ENCODE measurements at places on chromosomes 7 and 10.

- no peak for DNase-seq
These were observed 94.1 kb upstream of the ARMC3 start for GRCh38 chr10:22833781-22834180.

DNA sequence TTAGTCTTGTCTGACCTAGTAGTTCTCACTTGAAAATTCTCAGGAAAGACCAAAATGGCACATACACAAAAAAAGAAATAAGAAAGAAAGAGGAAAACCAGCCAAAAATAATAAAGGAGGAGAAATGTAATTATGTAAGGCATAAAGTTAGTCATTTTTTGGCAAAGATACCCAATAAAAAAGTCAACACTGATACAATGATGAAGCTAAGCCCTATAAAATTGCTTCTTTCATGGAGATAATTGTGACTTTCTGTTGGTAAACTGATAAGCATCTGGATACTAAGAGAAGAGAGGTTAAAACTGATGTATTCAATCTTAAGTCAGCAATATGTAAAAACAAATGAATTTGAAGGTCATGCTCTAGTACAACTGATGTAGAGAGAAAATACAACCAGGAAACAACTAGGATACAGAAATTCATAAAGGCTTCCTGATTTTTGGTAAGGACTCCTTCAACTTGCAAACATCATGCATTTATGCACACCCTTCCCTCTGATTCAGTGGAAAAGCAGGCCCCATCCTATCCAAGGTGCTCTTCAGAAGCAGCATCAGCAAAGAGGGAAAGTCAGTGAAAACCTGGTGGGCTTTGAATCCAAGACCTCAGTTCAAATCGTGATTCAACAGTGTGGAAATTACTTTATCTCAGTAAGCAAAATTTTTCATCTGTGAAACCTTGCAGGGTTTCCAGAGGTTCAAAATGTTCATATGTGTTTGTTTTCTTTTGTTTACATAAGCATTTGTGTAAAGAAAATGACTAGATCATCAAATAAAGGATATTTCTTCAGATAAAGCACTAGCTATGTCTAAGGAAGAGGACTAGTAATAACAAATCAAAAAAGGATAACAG lies 32.6 kb downstream of the IMMP2L start:
- DNase-seq, result no peak

- no peak for DNase-seq
These were observed 20.9 kb downstream of the AKR1D1 start for GRCh38 chr7:138097064-138097741.

- DNase-seq, result no peak
These were observed 41.7 kb downstream of the VCL start for GRCh38 chr10:74039561-74040145.

GRCh38 chr7:67564959-67565358 lies 568.3 kb downstream of the TYW1 start:
- DNase-seq, result no peak

DNA sequence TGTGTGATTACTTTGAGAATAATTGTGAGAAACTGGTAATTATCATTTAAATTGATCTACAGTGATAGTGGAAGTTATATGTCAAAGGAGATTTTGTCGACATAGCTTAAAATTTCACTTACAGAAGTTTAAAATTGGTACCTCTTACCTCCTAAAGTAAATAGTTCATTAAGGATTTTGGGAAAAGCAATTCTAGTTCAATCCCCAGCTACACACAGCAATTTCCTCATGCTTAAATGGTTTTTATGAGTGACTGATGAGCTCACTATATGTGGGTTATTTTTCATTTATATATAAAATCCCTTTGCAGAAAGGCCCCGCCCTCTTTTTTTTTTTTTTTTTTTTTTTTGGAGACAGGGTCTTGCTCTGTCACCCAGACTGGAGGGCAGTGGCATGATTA lies 12.7 kb downstream of the KMT2E start:
- DNase-seq, result no peak

- no peak for DNase-seq
These were observed 229.1 kb downstream of the GFRA1 start for GRCh38 chr10:116043861-116044260.

GRCh38 chr10:108545921-108546320 lies 1377.4 kb downstream of the XPNPEP1 start:
- DNase-seq, result no peak

GRCh38 chr10:35564341-35564968 lies 40.7 kb upstream of the GJD4 start:
- no peak for DNase-seq

GRCh38 chr7:77537778-77538280 lies 734 bp downstream of the PTPN12 start:
- peak; percentile 26 for DNase-seq

- no peak for DNase-seq
These were observed 667.8 kb upstream of the MKI67 start for GRCh38 chr10:128793726-128794655.

DNA sequence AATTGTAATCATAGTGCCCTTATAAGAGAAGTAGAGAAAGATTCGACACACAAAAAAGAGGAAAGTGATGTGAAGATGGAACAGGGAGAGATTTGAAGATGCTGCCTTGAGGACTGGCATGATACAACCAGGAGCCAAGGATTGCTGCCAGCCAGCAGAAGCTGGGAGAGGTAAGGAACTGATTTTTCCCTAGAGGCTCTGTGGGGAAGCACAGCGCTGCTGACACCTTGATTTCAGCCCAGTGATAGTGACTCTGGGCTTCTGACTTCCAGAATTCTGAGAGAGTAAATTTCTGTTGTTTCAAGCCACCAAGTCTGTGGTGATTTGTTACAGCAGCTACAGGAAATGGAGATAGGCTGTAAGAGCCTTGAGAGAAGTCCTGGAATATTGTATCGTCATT lies 98.2 kb downstream of the RAB11FIP2 start:
- DNase-seq, result no peak

DNA sequence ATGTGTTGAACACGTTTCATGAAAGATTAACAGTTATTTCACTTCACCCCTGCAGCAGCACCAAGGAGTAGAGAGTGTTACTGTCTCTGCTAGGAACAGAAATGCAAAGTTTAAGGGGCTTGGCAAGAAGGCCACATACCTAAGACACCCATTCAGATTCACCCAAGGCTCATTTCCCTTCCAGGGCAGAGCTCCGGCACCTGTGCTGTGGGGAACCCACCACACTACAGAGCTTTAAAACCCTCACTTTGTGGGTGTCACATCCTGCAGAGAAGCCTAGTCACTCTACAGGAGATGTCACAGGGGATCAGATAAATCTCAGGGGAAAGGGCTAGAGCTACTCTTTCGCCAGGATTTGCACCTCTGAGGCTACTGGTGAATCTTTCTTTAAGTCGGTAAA lies 176.1 kb upstream of the KLF6 start:
- no peak for DNase-seq

DNA sequence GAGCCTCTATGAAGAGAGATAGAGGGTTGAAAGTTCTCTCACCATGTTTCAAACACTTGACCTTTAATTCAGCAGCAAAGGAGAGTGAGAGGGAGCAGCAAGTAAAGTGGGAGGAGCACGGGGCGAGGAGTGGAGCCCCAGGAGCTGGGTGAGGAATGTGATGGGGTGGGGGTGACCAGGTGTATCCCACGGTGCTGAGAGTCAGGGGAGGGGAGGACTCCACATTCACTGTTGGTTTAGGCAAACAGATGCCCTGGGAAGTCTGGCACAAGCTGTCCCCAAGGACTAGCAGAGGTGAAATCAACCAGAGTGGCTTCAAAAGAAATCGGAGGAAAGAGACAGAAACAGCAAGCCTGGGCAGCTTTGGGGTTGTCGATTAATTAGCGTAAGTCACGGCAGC lies 101.8 kb upstream of the PITRM1 start:
- no peak for DNase-seq

DNA sequence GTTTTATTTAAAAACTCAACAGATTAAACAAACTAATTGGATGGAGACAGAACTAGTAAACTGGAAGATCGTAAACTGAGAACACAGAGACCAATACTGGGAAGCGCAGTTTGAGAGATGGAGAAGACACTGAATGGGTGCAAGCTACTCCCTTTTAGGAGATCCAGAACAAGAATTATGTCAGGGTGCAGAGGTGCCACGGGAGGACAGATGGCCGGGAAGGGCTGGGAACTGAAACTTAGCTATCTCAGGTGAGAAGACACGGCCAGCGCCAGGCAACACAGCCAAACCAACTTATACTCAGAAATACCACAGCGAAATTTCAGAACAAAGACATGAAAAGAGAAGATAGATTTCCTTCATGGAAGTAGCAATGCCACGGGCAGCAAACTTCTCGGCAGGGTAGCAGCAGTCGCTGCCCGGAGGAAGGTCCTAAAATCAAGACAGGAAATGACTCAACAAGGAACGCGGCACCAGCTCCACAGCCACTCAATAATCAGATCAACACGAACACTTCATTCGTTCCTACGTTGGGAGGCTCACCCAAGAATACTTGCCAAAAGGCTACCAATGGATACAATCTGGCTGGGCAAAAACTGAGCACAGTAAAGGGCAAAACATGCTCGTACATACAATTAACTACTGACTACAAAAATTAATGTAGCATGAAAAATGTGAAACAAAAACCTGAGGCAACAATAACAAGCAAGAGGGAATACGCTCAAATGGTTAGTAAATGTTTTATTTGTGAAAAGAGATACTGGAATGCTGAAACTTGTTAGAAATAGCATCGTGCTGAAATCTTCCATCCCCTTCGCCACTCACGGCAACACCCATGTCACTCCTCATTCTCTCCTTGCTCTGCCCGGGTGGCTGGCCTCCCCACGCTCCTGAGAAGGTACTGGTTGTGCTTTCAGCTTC lies 2.2 kb upstream of the LRRC27 start:
- no peak for DNase-seq

DNA sequence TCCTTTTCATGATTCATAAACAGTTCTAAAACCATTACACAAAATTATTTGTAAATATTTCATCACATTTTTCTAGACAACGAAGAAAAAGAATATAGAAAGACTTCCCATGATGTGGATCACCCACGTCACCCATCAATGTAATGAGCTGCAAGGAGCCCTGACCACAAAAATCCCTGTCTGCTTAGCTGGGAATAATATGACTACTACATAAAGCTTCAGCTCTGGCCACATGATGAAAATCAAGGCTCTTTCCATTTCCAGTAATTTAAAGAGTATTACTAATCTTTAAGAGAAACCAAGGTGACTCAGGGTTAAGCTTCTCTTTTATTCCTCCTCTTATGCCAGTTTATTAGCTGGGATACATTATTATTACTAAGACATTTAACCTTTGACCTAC lies 180.8 kb upstream of the CACNA2D1 start:
- no peak for DNase-seq

GRCh38 chr7:36617408-36617807 lies 106.9 kb downstream of the AOAH start:
- no peak for DNase-seq

GRCh38 chr10:12902135-12902572 lies 99.4 kb downstream of the CCDC3 start:
- DNase-seq, result peak; percentile 12

GRCh38 chr7:11355399-11356005 lies 381.8 kb downstream of the PHF14 start:
- no peak for DNase-seq

DNA sequence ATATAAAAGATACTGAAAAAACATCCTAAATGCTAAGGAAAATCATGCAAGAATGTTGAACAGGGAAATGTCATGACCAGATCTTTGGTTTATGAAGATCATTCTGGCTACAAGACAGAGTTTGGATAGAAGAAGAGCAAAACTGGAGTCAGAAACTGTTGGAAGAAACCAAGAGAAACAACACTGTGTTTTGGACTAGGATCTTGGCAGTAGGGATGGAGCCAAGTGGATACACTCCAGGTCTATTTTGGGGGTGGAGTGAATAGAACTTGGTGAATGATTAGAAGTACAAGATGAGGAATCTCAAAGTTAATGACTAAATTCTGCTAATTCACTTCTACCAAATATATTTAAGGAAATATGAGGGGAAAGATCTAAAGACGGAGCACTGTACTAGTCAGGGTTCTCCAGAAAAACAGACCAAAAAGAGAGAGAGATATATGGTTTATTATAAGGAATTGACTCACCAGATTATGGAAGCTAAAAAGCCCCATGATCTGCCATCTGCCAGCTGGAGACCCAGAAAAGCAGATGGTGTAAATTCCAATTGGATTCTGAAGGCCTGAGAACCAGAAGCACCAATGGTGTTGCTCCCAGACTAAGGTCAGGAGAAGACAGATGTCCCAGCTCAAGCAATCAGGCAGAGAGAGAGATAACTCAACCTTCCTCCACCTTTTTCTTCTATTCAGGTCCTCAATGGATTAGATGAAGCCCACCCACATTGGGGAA lies 254.9 kb downstream of the TRIL start:
- DNase-seq, result no peak

- no peak for DNase-seq
These were observed 144.1 kb upstream of the KCNMA1 start for GRCh38 chr10:77781451-77782327.

GRCh38 chr7:82549616-82550285 lies 106.2 kb upstream of the CACNA2D1 start:
- no peak for DNase-seq

DNA sequence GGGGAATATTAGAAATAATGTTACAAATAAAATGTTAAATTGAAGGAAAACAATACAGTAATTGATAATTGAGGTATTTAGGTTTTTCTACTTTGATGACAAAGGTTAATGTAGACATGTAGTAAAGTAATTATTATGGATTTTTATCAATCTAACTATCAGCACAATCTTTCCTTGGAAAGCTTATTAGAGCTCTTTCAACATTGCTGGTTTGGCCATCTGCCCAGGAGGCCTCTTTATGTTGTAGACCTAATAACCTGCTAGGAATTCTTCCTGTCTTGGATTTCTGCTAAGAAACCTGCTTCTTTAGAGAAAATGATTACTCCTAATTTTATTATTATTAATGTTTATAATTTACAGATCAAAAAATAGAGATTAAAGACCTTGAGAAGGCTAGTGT lies 78.9 kb downstream of the CHRM2 start:
- no peak for DNase-seq

GRCh38 chr7:157409149-157409752 lies 72.4 kb downstream of the DNAJB6 start:
- DNase-seq, result no peak

GRCh38 chr10:47184724-47185330 lies 115.2 kb upstream of the GDF10 start:
- DNase-seq, result no peak

DNA sequence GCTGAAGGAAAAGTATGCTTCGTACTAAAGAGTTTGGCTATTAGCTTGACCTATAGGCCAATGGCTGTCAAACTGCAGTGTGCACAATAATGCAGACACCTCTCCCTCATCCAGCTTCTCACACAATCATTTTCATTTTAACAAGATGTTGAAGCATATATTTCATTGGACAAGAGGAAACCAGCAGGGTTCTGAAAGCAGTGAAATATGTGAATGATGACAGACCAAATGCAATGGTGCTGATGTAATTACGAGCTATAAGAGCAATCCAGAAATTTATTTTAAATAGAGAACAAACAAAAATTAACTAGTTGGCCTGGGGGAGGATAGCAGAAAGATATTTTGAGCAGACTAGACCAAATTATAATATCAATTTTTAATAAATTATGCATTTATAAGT lies 331.5 kb upstream of the AKR1E2 start:
- DNase-seq, result no peak

Data from NCI-H2107 (cell line).